ENCODE measurements at places on chromosomes 7 and 10.

DNA sequence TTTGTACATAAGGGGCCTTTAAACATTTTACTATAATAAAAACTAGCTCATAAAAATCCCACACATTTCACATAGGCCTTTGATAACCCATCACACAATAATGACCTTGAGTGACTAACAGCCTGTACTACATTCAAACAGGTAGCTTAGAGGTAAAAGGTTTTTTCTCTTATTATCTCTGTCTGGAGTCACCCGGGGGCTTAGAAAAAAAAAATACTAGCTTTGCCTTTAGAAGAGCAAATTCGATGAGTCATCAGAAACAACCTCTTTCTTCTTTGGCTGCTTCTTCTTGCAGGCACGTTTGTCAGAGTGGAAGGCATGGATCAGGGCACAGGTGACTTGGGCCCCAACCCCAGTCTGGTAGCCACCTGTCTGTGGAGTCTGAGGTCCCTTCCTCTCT, 43.4 kb upstream of the ADO start:
- no peak for DNase-seq

GRCh38 chr10:46248651-46249146, 38.1 kb upstream of the ANTXRL start:
- DNase-seq = no peak

GRCh38 chr10:110783509-110784107, 88.1 kb upstream of the PDCD4 start:
- no peak for DNase-seq

GRCh38 chr7:17022920-17023319, 141.1 kb upstream of the AGR3 start:
- DNase-seq = no peak

DNA sequence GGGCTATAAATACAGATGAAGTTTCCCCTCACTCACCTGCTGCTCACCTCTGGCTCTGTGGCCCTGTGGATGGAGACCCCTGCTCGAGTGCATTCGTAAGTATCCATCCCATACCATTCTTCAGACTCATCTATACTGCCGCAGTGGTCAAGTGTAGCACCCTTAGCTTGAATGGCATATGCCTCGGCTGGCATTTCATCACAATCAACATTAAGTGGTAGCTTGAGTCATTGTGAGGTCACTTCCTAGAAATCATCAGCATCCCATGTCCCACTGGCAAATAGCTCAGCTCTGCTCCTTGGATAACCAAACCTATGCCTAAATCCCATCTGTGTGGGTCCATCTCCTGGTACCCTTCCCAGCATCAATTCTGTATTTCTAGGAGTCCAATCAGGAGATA, 38.2 kb downstream of the MDH2 start:
- DNase-seq = peak; percentile 27

GRCh38 chr7:36810032-36810431, 85.7 kb upstream of the AOAH start:
- no peak for DNase-seq

GRCh38 chr7:38704751-38705150, 73.6 kb upstream of the AMPH start:
- no peak for DNase-seq

- peak; percentile 31 for DNase-seq
Measured at GRCh38 chr7:35727571-35727970, 32.6 kb upstream of the HERPUD2 start.

- no peak for DNase-seq
Measured at GRCh38 chr10:127576740-127577161, 27.6 kb downstream of the NPS start.

DNA sequence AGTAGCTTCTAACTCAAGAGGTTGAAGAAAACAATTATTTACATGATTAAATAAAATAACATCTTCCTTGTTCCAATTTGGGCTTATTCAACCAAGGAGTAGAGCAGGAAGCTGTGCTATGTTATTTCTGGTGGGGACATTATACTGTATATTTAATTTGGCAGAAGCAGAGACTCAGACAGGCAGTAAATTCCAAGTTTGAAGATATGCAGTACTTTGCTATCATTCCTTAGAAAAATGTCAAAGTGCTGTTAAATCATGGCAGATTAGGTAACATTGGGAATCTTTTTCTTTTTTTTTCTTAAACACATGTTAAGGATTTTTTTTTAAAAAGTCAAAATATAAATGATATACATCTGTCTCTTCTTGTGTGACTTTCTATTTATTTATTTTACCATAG, 190.1 kb downstream of the SUGCT start:
- DNase-seq = peak; percentile 48

DNA sequence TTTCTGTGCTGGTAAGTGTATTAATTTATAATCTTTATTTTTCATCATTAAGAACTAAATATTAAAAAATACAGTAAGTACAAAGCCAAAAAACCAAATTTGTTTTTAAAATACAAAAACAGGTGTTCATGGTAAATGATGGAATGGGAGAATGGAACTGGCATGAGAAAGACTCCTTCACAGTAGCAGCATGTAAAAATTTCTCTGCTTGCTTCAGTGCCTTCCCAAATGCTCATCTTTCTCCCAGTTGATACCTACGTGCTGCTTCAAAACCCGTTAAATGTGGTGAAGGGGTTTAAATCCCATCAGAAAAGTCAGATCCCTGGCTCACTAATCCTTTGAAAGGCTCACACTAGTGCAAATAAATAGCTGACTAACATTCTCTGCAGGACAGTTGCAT, 4.2 kb downstream of the RNF133 start:
- DNase-seq = no peak

DNA sequence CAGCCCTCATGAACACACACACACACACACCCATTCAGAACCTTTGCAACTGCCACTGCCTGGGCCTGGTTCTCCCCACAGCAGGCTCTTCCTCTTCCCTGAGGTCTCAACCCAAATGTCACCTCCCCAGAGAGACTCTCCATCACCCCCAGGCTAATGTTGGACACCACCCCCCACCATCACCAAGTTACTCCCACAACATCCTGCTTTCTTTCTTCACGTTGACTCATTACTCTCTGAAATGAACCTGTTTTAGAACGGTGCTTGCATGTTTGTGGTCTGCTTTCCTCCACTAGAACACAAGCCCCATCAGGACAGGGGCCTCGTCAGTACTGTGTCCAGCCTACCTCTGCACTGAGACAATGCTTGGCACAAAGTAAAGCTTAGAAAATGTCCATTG, 16.0 kb downstream of the AFAP1L2 start:
- no peak for DNase-seq

- no peak for DNase-seq
Measured at GRCh38 chr7:129713544-129713943, 102.0 kb downstream of the NRF1 start.

DNA sequence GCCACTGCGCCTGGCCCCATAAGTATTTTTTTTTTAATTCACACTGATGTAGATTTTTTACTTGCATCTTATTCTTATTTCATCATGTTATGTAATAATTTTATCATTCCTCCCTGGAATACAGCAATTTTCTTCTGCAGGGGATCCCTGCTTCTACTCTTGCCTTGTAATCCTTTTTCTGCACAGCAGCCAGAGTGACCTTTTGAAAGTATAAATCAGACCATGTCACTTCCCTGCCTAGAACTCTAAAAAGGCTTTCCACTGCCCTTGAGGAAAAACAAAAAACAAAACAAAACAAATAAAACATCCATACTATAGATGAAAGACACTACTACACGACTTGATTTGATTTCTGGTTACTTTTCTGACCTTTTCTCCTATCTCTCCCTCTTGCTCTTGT, 1334.7 kb downstream of the REEP3 start:
- DNase-seq = no peak

DNA sequence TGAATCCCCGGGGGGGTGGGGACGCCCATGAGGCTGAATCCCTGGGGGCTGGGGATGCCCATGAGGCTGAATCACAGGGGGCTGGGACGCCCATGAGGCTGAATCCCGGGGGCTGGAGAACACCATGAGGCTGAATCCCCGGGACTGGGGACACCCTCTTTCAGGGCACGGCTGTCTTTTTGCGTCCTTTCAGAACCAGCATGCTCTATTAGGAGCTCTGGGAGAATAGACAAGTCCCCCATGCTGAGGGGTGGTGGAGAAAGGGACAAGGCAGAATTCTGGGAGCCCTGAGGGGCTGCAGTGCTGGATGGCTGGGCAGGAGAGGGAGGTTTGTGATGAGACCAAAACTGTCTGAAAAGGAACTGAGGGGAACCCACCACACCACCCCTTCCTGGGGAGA, 257.3 kb upstream of the TCERG1L start:
- DNase-seq = no peak

DNA sequence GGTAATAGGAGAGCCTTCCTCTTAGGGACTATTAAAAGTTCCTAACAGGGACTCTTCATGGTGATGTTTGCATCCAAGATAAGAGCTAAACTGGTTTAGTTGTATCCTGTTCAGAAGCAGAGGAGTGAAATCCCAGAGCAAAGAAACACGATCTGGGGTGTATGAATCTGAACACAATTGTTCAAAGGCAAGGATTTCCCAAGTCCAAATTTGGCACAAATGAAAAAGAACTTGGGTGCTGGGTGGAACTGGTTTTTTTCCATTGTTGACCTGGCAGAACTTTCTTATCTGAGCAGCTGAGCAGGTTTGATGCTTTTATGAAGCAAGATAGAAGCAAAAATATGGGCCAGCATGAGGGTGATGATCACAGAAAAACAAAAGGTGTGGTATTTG, 6.0 kb downstream of the AGFG2 start:
- no peak for DNase-seq

DNA sequence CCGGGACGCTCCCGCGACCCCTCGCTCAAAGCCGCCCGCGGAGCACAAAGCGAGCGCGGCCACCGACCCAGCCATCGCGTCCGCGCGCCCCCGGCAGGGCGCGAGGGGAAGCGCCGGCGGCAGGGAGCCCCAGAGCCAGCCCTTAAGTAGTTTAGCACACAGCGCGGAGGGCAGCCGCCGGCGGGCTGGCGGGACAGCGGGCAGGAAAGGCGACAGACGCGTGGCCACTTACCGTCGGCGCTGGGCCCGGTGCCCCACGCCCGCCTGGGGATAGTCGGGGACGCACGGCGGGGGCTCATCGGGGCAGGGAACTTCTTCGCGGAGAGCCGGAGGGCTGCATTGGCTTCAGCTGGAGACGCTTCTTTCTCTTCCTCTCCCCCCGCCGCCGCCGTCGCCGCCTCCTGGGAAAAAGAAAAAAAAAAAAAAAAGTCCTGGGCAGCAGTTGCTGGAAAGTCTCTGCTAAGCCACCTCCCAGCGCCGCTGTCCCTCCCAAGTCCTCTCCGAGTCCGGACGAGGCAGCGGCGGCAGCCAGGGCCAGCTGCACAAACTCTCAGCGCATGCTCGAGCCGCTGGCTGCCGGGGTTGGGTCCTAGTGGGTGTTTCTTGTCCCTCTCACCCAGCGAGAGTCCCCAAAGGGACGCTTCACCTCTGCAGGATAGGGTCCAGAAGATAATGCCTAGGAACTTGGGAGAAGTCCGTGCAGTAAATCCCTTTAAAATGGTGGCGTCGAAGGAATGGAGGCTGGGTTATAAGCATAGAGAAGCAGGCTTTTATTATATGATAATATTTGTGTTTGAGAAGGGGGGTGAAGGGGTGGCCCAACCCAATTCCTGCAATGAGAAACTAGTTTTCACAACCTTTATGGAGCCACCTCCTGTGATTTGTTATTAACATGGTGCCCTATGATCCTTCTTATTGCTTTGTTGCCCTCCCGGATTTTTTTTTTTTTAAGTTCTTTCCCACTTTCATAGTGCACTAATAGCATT, at the start of gene TSPAN12:
Gene TSPAN12, minus strand, starts transcription at position 557 of the 986 bp plus-strand sequence. CDS start 1,381 bp downstream, outside the sequence.
- peak; percentile 62 for DNase-seq

GRCh38 chr10:68560186-68560942, at the start of gene TET1:
Gene TET1, plus strand, starts transcription at chr10:68560337. Its CDS starts 12,002 bp downstream, at chr10:68572339.
- peak; percentile 70 for DNase-seq

- no peak for DNase-seq
Measured at GRCh38 chr10:111455776-111456426, 379.1 kb downstream of the ADRA2A start.

DNA sequence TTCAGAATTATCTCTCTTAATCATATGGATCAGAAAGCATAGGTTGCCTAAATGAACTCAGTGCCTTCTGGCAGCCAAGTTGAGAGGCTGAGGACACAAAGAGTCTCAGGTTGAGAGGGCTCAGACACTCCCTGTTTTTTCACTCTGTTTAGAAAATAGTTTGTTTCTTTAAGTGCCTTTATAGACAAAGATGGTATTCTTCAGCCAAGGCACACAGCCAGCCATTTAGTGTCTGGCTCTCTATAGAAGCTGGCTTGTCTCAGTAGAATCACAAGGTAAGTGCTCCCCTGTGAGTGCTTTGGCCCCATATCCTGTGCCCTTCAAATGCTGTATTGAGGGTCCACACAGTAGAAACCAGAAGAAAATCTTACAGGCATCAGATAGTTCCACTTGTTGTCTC, 3.6 kb downstream of the GPR158 start:
- no peak for DNase-seq

- DNase-seq = no peak
Measured at GRCh38 chr7:130385600-130386066, 5.3 kb downstream of the CPA1 start.

- no peak for DNase-seq
Measured at GRCh38 chr10:97740613-97741012, 3.7 kb downstream of the ZFYVE27 start.

- peak; percentile 43 for DNase-seq
Measured at GRCh38 chr10:97081621-97082235, 104.0 kb downstream of the SLIT1 start.

- DNase-seq = no peak
Measured at GRCh38 chr10:22874189-22874854, 53.5 kb upstream of the ARMC3 start.

GRCh38 chr10:78656417-78657162, 412.2 kb upstream of the ZMIZ1 start:
- DNase-seq = no peak

GRCh38 chr7:29397398-29397797, 166.2 kb upstream of the PRR15 start:
- DNase-seq = no peak

DNA sequence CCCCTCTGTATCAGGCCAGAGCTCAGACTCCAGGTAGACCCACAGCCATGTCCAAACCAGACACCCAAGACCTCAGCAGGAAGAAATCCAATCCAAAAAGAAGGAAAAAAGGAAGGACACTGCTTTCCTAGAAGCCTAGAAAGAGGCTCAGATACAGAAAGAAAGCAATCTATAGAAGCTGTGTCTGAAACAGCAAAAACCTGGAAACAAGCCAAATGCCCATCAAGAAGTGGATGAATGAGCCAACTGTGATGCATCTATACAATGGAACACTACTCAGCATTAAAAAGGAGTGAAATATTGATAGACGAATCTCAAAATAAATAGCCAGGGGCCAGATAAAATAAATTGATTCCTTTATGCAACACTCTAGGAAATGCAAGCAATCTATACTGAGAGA, 31.6 kb downstream of the GRB10 start:
- DNase-seq = no peak

DNA sequence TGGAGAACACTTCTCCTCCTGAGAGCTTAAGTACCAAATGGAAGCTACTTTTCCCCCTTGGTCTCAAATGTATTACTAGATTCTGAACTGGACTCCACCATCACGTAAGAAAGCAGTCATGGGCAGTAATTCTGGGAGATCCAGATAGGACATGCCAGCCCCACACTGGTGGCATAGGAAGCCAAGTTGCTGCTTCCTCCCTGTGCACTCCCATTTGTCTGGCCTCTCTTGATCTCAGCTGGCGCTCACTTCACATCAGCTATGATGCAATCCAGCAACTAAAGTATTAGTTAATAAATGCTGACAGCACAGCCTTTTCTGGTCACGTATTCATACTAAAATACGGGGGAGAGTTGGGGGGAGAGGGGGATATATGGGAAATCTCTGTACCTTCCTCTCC, 3.4 kb upstream of the IL6 start:
- DNase-seq = no peak
